Omental fat pad (tissue), 4 donors: ENCODE measurements at places on chromosomes 6 and 20. TPM values are rescaled to one million over a fixed set of nuclear protein-coding genes. Genes with fewer than 3 reads are reported as not detected.

Gene SLC2A4RG
- 39.9 TPM for total RNA-seq

Gene LPIN3
- 51.2 TPM for total RNA-seq

Gene FGD2
- 83.6 TPM for total RNA-seq

Gene ACSS1
- total RNA-seq, result 18.3 TPM

Gene SLC22A7
- not detected for total RNA-seq

Gene ZFP57
- total RNA-seq, result 1.9 TPM

Gene B3GAT2
- 0.12 TPM for total RNA-seq

Gene MUC21
- not detected for total RNA-seq

Gene SSR1
- 79.0 TPM for total RNA-seq

Gene EMILIN3
- total RNA-seq, result not detected

Gene IL17A
- not detected for total RNA-seq

Gene GDAP1L1
- total RNA-seq, result not detected
